ENCODE measurements at places on chromosomes 7 and 10.

GRCh38 chr10:98430427-98430826 lies 15.4 kb upstream of the PYROXD2 start:
- DNase-seq: no peak

- no peak for DNase-seq
Measured at GRCh38 chr10:74968667-74969061, 142.3 kb downstream of the KAT6B start.

DNA sequence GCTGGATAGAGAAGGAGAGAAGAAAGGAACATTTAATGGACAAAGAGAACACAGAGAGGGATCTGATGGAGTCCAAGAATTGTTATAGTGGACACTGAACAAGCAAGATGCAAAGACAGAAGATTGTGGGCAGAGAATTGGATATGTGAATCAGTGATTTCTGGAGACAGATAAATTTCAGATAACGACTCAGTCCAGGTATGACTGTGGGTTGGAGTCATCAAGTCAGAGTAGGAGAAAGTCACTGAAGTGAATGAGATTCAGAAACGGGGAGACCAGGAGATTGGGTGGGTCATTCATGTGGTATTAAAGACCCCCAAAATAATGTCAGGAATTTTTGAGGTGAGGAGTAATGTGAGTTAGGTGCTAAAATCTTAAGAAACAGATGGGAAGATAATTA lies 23.0 kb downstream of the ASB4 start:
- no peak for DNase-seq

DNA sequence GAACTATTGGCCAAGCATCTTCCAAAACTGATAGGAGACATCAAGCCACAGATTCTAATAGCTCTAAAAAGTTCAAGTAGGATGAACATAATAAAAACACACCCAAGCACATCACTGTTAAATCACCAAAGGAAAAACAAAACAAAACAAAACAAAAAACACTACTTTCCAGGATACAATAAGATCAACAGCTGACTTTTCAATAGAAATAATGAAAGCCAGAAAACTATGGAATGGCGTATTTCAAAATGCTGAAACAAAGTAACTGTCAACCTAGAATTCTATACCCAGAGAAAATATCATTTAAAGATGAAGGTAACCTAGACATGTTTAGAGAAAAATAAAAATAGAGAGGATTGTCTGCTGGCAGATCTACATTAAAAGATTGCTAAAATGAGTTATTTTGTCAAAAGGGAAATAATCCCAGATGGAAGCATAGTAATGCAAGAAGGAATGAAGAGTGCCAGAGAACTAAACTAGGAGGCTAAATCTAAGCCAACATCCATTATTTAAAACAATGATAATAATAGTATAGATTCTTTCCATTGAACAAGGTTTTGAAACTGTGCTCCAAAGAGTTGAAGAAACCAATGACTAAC lies 13.9 kb downstream of the TUBAL3 start:
- no peak for DNase-seq

All from tongue (tissue), 3 donors.